ENCODE measurements at places on chromosomes 4 and X.

DNA sequence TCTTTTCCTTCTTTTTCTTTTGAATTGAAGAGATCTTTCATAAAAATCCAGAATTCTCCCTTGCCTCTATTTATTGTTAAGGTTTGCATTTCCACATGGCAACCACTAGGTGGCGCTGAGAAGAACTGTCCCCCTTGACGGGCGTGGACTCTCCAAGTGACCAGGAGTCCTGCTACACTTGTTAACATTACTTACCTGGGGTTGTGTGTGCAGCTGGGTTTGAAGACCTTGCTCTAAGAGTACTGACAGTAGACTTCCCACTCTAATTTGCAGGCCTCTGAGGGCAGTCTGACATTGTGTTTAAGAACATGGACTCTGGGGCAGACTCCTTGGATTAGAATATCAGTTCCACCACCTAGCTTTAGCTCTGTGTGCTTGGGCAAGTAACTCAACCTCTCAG lies 52.8 kb downstream of the GPRIN3 start:
- DNase-seq = peak; percentile 64

DNA sequence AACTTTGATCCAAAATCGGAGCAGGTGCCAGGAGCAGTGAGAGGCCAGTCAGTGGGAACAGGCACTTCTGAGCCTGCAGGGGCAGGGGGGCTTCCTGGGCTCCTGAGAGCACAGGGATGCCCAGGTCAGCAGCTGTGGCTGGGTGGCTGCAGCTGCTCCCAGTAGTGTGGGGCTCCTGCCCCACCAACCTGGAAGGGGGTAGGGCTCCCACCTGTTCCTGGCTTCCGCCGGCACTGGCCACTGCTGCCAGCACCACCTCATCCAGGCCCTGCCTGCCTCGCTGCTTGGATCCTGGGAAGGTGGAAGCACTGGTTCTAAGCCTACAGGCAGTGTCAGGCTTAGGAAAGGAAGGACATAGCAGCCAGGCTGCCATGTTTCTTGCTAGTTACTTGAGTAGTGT lies 18.6 kb downstream of the GRK4 start:
- no peak for DNase-seq

- DNase-seq = no peak
Observed at GRCh38 chr4:57148831-57149505, 38.8 kb upstream of the IGFBP7 start.

DNA sequence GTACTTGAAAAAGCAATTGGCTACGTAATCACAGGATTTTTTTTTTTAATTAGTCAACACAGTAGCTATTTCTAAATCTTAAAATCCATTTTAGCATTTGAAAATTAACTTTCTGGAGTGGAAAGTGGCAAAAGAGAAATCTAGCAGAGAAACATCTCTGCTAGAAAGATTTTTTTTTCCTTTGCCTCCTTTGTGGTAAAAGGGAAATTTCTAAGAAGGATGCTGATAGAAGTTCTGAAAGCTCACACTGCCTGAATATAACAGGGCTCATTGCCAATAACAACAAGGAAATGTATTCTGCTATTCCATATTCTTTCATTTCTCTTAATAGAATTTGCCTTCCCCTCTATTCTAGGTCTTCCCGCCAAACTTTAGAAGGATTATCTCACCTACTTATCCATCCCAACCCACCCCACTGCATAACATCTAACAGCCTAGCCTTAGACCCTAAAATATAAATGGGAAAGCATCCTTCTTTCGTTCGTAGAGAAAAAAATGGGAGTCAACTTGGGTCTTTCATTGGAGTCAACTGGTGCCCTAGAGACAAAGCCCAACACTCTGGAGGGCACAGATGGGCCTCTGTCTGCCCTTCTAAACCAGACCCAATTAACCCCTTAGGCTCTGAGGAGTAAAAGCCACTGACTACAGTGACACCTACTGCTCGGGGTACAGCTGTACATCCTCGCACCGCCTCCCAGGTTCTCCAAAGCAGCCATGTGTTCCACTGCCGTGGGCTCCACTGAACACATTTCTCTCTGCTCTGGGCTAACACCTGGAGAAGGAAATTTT lies 103.9 kb downstream of the MAML3 start:
- no peak for DNase-seq

- no peak for DNase-seq
Observed at GRCh38 chr4:95319169-95319568, 229.6 kb downstream of the UNC5C start.

GRCh38 chr4:142671516-142671915 lies 174.6 kb downstream of the INPP4B start:
- no peak for DNase-seq

- no peak for DNase-seq
Observed at GRCh38 chr4:17327591-17327990, 184.3 kb downstream of the QDPR start.

GRCh38 chrX:13373431-13374187 lies 53.8 kb upstream of the ATXN3L start:
- no peak for DNase-seq

DNA sequence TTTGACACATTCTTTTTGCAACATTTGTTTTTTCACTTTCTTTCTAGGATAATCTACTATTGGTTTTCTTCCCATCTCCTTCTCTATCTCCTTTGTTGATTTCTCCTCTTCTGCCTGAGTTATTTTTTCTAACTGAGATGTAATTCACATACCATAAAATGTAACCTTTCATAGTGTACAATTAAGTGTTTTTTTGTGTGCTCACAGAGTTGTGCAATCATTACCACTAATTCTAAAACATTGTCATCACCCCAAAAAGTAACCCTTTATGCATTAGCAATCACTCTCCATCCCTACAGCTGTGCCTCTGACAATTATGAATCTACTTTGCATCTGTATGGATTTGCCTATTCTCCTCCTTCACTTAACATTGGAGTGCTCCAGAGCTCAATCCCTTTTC lies 66.6 kb upstream of the FHL1 start:
- DNase-seq = no peak

DNA sequence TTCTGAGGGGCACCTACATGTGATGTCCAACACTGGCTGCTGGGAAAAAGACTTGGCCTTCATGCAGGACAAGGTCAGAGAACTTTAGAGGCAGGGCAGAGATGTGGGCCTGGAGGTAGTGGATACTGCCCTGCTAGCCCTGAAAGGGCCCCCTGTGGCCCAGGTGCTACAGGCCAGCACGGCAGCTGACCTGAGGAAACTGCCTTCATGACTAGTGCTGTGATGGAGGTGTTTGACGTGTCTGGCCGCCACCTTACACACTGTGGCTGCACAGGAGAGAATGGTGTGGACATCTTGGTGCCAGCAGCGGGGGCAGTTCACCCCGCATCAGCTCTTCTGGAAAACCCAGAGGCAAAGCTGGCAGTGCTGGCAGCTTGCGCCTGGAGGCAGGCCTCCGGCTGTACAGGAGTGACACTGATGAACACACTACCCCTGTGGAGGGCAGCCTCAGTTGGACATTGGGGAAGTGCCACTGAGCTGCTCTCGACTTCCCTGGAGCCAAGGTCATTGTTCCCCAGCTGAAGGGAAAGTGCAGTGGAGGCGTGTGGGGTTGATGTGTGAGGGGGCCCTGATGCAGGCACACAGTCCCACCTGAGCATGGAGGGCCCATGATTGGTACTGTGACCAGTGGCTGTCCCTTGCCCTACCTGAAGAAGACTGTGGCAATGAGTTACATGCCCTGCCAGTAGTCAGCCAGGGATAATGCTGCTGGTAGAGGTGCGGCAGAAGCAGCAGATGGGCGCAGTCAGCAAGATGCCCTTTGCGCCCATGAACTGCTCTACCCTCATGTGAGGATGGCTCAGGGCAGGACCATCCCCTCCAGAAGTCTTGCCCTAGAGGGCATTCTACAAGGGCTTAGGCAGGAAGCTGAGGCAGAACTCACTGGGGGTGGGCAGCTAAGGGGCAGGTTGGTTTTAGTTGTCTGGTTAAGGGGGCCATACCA lies 36.9 kb downstream of the COQ2 start:
- no peak for DNase-seq

DNA sequence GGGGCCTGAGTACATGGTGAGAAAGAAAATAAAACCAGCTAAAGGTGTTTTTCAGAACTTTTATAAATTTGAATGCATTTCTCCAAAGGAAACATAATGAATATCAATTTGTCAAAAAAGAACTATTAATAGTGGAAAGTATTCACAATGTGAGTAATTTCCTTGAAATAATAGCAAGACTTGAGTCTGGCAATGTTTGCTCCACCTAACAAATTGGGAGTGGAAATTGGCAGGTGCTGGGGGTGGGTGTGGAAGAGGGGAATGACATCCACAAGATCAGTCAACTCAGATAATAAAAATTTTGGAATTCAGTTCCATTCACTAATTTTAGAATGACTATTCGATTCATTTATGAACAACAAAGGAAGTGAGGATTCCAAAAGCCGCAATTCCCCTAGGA lies 884.8 kb upstream of the SLIT2 start:
- no peak for DNase-seq

- DNase-seq = no peak
Observed at GRCh38 chr4:117447925-117448324, 362.5 kb upstream of the TRAM1L1 start.

DNA sequence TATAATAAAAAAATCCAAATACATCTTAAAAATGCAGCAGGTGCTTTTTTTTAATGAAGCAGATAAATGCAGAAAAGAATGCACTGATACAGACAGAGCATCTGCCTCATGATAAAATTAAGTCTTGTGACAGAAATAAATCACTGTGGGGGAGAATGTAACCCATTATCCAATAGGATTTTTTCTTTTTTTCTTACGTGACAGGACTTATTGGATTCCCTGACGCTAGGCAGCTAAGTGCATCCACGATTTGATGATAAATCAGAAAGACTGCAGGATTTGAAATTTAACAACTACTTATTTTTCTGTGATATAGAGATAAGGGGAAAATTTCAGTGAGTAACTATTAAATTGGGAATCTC lies 110.6 kb upstream of the PPARGC1A start:
- no peak for DNase-seq

Measured in urothelium cell line (cell line).